ENCODE measurements at places on chromosomes 12 and 14.

GRCh38 chr12:19527866-19528265 lies 88.6 kb downstream of the AEBP2 start:
- no peak for DNase-seq

DNA sequence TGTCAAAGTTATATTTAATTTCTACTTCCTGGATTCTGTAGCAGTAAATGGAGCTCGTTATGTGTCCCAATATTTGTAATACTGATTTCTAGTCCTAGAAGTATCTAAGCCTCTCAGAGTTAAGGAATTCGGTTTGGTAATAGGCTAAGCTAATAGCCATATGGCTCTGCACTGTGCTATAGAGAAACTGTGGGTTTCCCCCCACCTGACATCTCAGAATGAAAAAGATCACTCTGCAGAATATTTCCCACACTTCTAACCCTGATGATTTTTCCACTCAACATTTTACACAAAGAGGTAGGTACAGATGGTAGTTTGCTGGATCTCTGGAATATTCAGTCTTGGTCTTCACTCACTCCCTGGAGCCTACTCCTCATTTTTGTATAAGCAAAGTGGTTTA lies 71.2 kb downstream of the BORCS5 start:
- DNase-seq: no peak

GRCh38 chr14:70886421-70887206 lies 20.6 kb upstream of the PCNX1 start:
- DNase-seq: peak; percentile 75

DNA sequence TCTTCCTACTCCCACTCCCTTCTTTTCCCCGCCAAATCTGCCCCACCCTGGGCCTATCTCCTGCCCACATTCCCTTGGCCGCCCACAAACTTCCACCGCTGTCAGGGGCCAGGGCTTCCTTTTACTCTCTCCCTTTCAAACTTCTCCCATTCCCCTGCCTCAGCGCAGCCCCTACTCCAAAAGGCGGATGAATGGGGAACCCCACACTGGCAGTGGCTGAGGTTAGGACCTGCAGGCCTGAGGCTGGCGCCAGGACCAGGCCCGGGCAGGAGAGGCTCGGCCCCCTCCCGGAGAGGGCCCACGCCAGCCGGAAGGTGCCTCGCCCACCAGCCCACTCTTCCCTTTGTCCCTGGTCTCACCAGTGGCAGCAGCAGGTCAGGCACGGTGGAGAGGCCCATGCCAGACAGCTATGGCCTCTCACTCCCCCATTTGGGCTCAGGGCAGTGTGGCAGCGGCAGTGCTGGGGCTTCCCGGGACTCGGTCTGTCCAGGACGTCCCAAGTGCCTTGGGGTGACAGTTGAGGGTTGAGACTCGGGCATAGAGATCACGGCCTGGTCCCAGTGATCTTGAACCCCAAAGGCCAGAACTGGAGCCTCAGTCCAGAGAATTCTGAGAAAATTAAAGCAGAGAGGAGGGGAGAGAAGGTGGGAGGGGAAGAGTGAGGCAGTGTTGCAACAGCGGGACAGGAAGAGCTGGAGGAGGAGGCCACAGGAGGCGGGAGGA lies at the start of gene TNFRSF1A:
Gene TNFRSF1A (minus strand): TSS at position 660 of the 723 bp plus-strand sequence. CDS start 262 bp downstream, at position 398.
- peak; percentile 85 for DNase-seq

DNA sequence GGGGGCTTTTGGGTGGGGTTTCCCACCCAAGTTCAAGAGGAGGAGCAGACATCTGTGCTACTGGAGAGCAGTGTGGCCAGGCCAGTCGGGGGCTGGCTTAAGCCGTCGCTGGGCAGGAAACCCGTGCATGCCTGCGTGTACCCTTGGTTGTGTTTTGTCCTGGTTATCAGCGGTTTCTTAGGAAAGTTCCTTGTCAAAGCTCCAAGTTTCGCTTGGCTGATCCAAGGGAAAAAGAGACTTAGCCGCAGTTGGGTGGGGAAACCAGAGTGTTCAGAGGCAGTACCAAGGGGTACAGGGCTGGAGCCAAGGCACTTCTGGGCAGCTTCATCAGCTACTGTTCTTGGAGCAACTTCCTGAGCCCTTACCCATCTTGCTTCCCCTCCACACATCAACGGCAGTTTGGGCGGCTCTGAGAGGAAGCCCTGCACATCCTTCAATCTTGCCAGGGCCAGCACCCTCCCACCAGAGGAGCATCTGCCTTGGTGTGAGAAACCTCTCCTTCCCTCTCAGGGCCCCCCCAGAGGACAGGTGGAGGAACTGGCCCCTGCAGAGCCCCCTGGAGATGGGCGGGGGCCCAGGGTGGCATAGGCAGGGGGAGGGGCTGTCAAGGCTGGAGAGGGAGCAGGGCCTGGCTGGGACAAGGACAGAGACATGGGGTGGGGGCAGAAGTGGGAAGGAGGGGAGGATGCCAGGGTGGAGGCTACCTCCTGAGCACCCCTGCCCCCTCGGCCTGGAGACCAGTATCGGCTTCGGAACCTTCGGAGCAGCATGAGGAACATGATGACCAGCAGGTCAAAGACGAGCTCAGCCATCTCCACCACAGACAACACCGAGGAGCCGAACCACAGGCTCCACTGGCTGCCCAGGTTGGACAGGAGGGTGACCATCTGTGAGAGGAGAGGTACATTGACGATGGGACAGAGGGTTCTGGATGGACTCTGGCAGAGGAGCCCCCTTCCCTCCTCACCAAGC lies 5.8 kb upstream of the TNFRSF1A start:
- DNase-seq: peak; percentile 74

DNA sequence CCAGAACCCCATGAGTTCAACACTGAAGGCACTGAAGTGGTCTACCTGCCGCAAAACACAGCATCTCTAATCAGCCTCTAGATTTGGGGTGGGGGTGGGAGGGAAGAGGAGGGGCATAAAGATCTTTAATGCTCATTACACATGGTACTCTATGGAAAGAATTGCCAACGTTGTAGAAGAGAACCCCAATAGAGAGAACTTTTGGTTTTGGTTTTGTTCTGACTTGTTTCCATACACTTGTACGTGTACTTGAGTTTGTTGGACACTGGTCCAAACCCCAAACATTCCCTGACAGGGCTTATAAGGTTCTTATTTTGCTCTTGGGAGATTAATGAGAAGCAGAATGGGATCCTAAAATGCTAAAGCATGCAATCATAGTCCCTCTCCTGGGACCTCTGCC lies 31.0 kb downstream of the GNPTAB start:
- DNase-seq: no peak

Measured in AML-193 (cell line).